ENCODE measurements at places on chromosomes 6 and 20.

GRCh38 chr20:44170816-44171410 lies 16.1 kb downstream of the JPH2 start:
- DNase-seq: no peak

GRCh38 chr6:33427585-33428223 lies 7.8 kb downstream of the SYNGAP1 start:
- no peak for DNase-seq

DNA sequence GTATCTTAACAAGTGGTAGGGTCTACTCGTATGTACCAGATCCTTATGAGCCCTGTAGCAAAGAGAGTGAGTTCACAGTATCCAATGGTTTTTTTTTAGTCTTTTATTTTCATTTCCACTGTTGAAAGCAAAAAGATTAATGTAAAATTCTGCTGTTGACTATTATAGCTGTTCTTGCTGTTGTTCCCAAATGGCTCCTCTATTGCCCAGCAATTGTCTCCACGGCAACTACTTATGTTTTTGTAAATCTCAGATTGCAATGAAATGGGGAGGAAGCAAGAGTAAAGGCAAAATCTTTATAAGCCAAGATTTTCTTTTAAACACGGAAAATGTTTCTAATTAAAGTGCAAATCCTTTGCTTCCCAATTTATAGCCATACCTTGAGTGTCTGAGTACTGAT lies 406.1 kb downstream of the EPM2A start:
- no peak for DNase-seq

DNA sequence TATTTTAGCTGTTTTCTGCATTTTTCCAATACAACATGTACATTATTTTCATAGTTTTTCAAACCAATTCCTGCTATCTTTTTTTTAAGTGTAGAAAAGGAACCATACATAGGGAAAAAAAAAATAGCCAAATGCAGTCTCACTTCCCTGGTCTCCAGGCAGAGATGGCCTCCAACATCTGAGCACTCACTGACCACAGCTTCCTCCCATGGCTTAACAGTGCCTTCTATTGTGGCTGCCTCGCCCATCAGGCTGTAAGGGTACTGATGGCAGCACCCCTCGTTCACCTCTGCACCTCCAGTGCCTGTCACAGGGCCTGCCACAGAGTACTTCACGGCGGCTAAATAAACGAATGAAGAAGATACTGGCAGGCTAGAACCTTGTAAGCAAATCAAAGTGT lies 591.1 kb downstream of the PTPRT start:
- DNase-seq: no peak
